ENCODE measurements at places on chromosomes 12 and 14.

DNA sequence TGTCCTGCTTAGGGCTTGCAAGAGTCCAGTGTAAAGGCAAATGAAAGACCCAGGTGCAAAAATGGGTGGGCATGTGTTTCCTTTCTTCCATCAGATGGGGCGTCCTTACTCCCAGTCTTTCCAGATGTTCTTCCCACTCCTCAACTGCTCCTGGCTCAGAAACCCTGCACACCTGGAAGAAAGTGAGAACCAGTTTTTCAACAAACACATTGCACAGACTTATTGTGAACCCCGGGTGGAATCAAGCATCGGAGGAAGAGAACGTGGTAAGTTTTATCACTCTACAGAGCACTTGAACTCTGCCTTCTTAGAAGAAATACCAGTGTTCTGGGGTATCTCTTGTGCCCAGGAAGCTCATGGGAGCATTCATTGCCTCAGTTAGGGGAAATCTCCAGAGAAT lies 93.3 kb downstream of the TMX1 start:
- no peak for ATAC-seq

DNA sequence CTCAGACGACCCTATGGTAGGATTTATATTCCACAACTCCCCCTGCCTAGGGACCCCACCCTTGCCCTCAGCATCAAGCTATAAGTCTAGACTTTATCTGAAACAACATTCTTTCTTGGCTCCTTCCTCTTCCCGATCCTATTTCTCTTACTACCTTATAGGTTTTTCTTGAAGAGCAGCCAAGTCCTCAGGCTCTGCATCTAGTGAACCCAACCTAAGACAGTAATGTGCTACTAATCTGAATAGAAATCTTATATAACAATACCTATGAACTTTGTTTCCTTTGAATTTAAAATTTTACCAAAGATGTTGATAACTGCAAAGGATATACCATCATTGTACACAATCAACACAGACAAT lies 96.7 kb upstream of the BMP4 start:
- ATAC-seq: no peak

DNA sequence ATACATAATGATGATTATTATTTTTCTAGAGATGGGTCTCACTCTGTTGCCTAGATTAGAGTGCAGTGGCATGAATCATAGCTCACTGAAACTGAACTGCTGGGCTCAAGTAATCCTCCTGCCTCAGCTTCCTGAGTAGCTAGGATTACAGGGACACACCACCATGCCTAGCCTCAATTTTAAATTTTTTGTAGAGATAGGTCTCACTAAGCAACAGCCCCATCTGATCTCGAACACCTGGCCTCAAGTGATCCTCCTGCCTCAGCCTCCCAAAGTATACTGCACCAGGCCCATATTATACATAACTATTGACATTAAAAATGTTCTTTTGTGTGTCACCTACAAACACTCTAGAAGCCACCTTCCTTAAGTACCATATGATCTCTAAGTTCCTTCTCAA lies 3.4 kb downstream of the TXNRD1 start:
- ATAC-seq: no peak

DNA sequence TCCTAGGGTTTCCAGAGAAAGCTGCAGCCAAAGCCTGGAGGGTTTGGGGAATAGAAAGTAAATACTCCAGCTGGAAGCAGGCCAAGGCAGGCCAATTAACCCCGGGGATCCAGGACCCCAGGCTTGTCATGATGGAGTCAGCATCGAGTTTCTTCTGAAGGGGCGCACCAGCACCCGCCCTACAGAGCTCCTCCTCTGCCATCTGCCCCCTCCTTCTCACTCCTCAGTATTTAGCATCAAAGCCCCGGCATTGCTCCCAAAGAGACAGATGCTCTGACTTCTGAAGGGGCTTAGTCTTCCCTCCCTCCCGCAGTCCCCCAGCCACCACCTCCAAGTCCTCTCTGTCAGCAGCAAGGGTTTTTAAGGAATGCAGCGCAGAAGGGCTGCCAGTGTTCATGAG lies 285.1 kb upstream of the NOS1 start:
- no peak for ATAC-seq

- no peak for ATAC-seq
Observed at GRCh38 chr12:130224613-130225012, 62.3 kb downstream of the FZD10 start.
